A549 treated with CORT108297 at 1 μM for 4 hours (cell line): ENCODE measurements at places on chromosomes 12 and 14. TPM values are rescaled to one million over a fixed set of nuclear protein-coding genes. Genes with fewer than 3 reads are reported as not detected.

OR6C3 gene
- not detected in 5 replicates for total RNA-seq

SLC38A6 gene
- 20.0 to 24.4 TPM (median 21.4 TPM) in 5 replicates for total RNA-seq

DCAF4 gene
- total RNA-seq = 23.7 to 28.8 TPM (median 26.4 TPM) in 5 replicates

APAF1 gene
- 11.3 to 16.4 TPM (median 13.5 TPM) in 5 replicates for total RNA-seq

TCL1B gene
- not detected in 5 replicates for total RNA-seq
